ENCODE measurements at places on chromosomes 5 and 9. TPM values are rescaled to one million over a fixed set of nuclear protein-coding genes. Genes with fewer than 3 reads are reported as not detected.

Gene CREBRF
- total RNA-seq = 63.8 TPM

- no peak for DNase-seq
- no peak overlapping the region for H3K27ac ChIP-seq
- no peak overlapping the region for H3K4me3 ChIP-seq
- no peaks in the 10 kb centered on the region for H3K27me3 ChIP-seq
- no peaks in the 10 kb centered on the region for H3K36me3 ChIP-seq
- H3K4me1 ChIP-seq = no peaks in the 10 kb centered on the region
Observed at GRCh38 chr5:2430606-2431005, 320.9 kb downstream of the IRX2 start.

DNA sequence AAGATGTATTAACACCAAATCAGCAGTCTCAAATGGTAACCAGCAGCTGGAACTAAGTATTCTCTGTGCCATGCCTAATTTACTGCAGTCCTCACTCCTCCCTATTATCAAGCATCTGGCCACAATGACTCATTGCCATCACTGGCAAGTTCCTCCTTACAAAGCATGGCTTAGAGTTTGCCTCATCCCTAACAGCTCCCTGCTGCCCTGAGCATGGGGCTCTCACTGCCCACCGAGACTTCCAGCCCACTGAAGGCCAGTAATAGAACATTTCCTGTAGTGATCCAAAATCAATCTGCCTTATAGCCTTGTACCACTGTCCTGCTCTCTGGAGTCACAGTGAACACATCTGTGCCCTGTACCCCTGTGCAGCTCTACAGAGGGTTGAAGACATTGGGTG is 211.9 kb upstream of the TRIM32 start:
- no peaks in the 10 kb centered on the region for H3K36me3 ChIP-seq
- no peak for DNase-seq
- H3K27me3 ChIP-seq = no peaks in the 10 kb centered on the region
- H3K27ac ChIP-seq = no peak overlapping the region
- H3K4me3 ChIP-seq = no peak overlapping the region

- no peak for DNase-seq
- H3K4me1 ChIP-seq = no peaks in the 10 kb centered on the region
- H3K4me3 ChIP-seq = no peak overlapping the region
- no peak overlapping the region for H3K27ac ChIP-seq
Observed at GRCh38 chr5:108942701-108943100, 195.0 kb downstream of the FER start.

DNA sequence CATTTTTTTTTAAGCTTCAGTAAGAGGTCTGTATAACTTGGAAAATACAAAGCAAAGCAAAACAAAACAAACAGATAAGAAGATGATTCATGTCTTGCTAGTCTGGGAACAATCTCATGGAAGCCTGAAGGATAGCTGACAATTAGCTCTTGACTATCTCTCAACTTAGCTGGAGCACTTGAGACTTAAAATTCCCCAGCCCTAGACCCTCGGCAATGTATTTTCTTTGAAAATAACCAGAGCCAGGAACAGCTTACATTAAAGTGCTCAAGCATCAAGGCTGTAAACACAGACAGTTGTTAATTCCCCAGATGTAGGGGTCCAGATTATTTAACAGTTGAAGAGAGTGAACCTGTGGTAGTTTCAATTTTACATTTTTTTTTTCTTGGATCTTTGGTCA is 82.9 kb downstream of the TMEM252 start:
- DNase-seq = no peak
- H3K27ac ChIP-seq = no peak overlapping the region
- no peaks in the 10 kb centered on the region for H3K4me1 ChIP-seq
- H3K36me3 ChIP-seq = no peaks in the 10 kb centered on the region

DNA sequence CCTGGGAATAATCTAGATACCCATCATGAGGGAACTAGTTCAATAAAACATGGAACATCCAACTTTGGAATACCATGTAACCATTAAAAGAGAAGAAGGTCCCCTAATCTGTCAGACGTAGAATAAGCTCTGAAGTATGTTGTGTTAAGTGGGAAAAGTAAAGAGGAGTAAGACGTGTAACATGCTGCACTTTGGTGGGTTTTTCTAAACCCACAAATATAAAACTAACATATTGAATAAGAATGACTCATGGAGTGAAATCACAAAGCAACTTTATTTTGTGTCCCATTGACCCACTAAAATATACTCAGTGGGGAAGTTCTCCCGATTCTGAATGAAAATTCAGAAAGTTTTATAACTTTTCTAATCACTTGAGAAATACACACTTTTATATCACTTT is 67.9 kb upstream of the PIK3R1 start:
- H3K4me3 ChIP-seq = no peak overlapping the region
- H3K27ac ChIP-seq = no peak overlapping the region
- DNase-seq = no peak
- H3K4me1 ChIP-seq = no peaks in the 10 kb centered on the region
- H3K36me3 ChIP-seq = no peaks in the 10 kb centered on the region

GRCh38 chr5:53902296-53902907 is 342.0 kb downstream of the NDUFS4 start:
- no peak overlapping the region for H3K27ac ChIP-seq
- no peaks in the 10 kb centered on the region for H3K27me3 ChIP-seq
- no peaks in the 10 kb centered on the region for H3K36me3 ChIP-seq
- no peak for DNase-seq
- H3K4me3 ChIP-seq = no peak overlapping the region

GRCh38 chr9:76592091-76592973 is 133.3 kb downstream of the GCNT1 start:
- no peaks in the 10 kb centered on the region for H3K36me3 ChIP-seq
- H3K4me1 ChIP-seq = peaks cover 4% of the 10 kb centered on the region
- DNase-seq = no peak
- peak overlapping the region; percentile 72 for H3K27ac ChIP-seq

Measured in breast epithelium (tissue), 4 donors.